Activated CD8-positive, alpha-beta T cell treated with anti-CD3 and anti-CD28 coated beads for 36 hours (primary cell): ENCODE measurements at places on chromosomes 13 and 19.

DNA sequence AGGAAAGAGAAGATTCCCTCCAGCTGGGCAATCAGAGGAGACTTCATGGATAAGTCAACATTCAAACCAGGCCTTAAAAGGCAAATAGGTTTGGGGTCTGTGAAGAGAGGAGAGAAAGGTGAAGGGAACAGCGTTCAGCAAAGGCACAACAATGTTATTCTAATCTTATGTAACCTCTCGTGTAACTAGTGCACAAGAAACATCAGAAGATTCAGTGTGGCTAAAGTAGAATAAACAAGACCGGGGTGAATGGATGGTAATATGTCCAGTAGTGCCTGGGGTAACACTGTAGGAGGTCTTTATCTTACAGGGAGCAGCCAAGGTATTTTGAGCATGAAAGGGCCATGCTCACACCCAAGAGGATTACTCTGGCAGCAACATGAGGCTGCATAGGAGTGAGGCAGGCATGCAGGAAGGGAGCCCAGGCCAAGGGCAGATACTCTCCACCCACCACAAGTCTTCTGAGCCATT is 24.1 kb downstream of the LHFPL6 start:
- DNase-seq = no peak

DNA sequence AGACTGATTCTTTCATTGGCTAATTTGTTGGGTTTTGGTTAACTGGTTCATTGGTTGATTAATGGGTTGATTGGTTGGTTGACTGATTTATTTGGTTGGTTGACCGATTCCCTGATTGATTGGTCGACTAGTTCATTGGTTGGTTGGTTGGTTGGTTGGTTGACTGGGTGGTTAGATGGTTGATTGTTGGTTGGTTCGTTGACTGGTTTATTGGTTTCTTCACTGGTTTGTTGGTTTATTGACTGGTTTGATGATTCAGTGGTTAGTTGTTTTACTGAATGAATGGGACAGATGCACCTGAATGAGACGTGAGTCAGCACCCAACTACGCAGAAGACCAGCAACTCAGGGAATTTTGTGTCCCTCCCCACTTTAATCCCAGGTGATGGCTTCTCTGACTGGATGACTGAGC is 2.7 kb upstream of the NUP62 start:
- no peak for DNase-seq

DNA sequence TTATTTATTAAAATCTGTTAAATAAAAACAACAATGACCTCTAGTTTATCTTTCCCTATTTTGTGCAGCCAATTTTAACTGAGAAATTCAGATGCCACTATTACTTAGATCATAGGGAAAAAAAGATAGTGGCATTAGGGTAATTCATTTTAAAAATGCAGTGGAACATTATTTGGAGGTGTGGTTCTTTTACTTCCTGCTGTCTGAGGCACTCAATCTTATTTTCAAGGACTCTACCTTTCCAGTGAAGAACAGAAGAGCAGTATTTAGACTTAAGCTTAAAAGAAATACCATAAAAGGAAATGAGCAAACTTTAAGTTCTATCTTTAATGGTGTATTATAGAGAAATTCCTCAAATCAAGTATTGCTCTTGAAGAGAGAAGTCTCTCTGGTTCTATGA is 342.6 kb upstream of the KLF12 start:
- no peak for DNase-seq

- peak; percentile 38 for DNase-seq
These were observed 4.8 kb downstream of the B3GLCT start for GRCh38 chr13:31204592-31204991.

GRCh38 chr13:26601669-26602068 is 44.2 kb downstream of the WASF3 start:
- peak; percentile 31 for DNase-seq

DNA sequence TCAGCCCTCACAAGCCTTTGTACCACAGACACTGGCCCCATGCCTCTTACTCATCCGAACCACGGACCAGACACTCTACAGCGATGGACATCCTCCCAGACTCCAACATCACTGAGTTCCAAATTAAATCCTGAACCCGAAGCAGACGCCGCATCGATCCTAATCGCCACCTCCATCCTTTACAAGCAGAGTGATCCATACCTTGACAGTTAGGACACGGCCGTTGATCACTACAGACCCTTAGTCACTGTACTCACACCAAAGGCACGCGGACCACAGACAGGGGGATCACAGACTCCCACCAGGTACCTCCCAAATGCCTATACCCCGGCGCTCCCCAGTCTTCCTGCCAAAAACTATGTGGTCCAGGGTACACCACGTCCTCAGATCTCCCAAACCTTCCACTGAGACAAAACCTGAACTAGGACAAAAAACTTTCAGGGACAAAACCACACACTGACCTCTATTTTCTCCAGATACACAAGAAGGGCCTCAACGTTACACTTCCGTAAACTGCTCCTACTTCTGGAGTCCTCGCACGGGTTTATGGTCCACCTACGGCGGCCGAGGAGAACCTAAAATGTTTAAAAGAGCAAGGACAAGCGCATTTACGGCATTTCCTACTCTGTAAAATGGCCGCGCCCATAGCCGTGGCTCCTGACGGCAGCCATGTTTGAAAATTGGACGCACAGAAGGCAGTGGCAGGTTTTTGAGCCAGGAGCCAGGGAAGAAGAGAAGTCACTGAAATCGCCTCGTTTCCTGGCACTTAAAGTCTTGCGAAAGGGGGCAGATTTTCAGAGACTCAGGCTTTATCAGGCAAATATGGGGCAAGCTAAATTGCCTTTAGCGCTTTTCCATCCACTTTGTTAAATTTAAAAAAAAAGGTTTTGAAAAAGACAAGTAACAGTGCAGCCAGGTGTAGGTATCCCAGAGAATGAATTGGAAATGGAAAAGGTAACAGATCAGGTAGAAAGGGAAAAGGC is at the start of gene ZNF350:
ZNF350 (minus strand) TSS at position 532 of the 983 bp plus-strand sequence. CDS start 12,480 bp downstream, outside the sequence.
- peak; percentile 97 for DNase-seq

- DNase-seq = no peak
These were observed 32.9 kb downstream of the TSHZ3 start for GRCh38 chr19:31316201-31316951.

DNA sequence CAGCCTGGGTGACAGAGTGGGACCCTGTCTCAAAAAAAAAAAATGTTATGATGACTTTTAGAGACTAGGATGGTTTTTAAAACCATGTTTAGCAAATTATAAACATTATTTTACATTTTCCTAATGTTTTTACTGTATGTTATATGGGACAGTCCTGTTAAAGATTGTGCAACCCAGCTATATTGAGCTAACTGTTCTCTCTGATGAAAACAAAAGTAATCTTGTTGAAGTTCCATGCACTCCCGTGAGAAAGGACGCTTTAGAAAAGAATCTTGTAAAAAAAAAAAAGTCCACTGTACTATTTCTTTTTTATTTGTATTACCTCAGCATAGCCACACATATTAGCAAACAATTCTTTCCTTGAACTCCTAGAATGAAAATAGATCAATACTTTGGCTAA is 451.2 kb downstream of the DCT start:
- no peak for DNase-seq

DNA sequence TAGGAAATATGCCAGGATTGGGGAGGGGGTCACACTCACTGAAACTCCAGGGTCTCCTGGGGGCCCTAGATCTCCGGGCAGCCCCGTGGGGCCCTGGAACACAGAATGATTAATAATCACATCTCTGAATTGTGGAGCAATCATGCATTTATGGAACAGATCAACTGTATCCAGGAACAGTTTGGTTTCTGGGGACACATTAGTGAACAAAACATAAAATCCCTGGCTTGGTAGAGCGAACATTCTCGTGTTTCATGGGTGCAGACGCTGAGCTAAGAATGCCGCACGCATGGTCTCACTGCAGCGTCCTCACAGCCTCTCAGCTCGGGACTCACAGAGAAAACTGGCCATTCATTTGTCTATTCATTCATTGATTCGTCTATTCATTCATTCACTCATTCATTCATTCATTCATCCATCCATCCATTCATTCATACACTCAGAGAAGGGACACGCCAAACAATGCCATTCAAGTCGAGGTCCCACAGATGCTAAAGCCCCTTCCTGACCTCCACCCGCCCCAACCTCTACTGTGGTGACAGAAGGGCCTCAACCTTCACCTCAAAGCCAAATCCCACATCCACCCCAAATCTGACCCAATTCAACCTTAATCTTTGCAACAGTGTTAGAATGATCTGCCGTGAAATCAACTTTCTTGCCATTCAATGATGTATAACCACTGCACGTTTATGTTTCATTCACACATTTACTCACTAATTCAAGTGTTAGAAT is 35.0 kb upstream of the OLFM2 start:
- DNase-seq = no peak

- DNase-seq = no peak
These were observed 202.0 kb downstream of the FOXO1 start for GRCh38 chr13:40464337-40465014.

- no peak for DNase-seq
These were observed 37.3 kb downstream of the CILP2 start for GRCh38 chr19:19575411-19575810.

- DNase-seq = no peak
These were observed 380.3 kb downstream of the TSHZ3 start for GRCh38 chr19:30968841-30969399.

DNA sequence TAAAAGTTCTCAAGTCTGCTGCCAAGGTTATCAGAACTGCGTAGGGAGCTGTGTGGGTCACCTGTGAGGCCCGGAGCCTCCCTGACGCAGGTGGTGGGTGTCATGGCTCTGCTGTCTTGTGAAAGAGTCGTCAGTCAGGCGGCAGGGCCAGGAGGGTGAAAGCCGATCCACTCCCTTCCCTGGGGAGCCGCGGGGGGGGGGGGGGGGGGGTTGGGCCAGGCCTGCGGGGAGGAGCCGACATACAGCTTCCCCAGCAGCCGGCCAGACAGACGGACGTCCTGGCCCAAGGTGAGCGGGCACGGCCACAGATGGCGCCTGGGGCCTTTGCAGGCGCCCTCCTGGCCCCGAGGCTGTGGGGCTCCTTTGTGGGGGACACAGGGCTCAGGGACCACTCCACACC is 12.4 kb downstream of the SBNO2 start:
- DNase-seq = no peak

- no peak for DNase-seq
These were observed 24.3 kb upstream of the MYDGF start for GRCh38 chr19:4694211-4694987.

DNA sequence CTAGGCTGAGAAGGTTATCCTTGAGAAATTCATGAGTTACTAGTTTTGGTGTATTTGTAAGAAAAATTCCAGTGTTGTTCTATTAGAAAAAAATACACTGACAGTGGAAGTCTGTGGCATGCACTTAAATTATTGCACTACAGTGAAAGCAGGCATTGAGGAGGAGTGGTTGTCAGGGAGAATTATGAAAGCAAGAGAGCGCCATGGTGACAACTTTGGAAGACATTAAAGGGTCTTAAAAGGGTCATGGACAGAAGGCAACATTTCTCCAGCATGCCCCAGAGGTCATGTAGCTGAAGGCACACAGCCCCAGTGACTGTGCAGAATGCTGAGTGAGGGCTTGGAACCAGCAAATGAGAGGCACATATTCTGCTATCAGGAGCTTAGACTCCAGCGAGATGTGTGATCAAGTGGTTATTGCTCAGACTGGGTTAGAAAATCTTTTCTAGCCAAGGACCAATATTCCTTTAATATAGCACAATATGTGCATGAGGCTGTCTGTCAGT is 292.7 kb downstream of the OLFM4 start:
- DNase-seq = no peak

- DNase-seq = peak; percentile 46
These were observed 405.0 kb downstream of the COG6 start for GRCh38 chr13:40060296-40061007.

DNA sequence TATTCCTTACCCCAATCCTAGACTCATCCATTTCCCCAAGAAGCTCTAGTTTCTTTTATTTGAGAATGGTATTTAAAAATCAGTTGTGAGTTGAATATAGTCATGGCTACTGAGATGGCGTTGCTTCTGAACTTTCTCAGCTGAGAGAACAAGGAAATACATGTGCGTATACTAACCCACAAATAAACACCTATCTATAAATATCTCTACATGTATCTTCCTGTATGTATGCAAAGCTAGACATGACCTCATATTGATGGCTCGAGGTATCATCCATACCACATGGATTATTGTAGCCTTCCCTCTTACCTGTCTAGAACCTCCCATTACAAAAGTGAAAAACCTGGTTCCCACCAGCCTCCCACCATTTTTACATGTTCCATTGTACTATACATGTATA is 141.0 kb downstream of the UFM1 start:
- no peak for DNase-seq

- no peak for DNase-seq
These were observed 169.5 kb upstream of the UFM1 start for GRCh38 chr13:38180126-38180525.

GRCh38 chr19:48970923-48971395 is 5.8 kb downstream of the FTL start:
- peak; percentile 93 for DNase-seq

GRCh38 chr13:102852556-102852955 is 6.7 kb downstream of the ERCC5 start:
- no peak for DNase-seq

DNA sequence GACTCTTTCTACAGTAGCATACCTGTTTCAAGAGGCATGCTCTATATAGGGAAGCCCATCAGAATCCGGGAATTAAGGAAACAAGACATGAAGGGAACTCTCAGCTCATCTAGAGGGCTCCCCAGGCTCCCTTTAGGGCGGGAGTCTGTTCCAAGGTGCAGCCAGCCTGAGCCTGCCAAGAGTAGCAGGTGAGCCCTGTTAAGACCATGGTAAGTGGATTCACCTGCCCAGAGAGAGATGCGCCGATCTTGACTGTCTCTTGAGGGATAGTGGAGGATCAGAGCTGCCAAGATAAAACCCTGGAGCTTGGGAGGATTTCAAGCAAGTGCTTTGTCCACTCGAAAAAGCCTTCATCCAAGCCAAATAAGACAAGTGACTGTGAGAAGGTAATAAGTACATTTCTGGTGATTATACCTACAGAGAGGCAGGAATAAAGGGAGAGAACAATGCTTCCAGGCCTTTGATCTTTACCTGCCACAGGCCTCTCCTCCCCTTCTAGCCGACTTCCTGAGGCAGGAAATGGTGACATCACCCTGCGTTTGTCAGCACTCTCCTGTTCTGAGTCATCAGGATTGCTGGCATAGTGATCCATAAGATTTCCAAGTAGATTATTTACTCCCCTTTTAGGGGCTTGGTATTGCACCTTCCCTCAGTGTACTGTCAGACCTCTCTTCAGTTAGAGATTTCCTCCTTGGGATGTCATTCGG is 31.5 kb downstream of the KLF5 start:
- DNase-seq = no peak

- DNase-seq = no peak
These were observed 1388.8 kb downstream of the UQCRFS1 start for GRCh38 chr19:27824108-27824507.

GRCh38 chr19:12052091-12052496 is 667 bp downstream of the ZNF878 start:
- peak; percentile 32 for DNase-seq

- no peak for DNase-seq
These were observed 117.7 kb downstream of the FREM2 start for GRCh38 chr13:38804536-38804935.

GRCh38 chr19:51810223-51810622 is 15.3 kb downstream of the FPR3 start:
- DNase-seq = no peak

- no peak for DNase-seq
These were observed 16.9 kb downstream of the MOB3A start for GRCh38 chr19:2079076-2079864.

- no peak for DNase-seq
These were observed 67.0 kb downstream of the USP12 start for GRCh38 chr13:27104606-27105005.
